Ascending aorta (tissue), 2 donors: ENCODE measurements at places on chromosomes 3 and 15.

DNA sequence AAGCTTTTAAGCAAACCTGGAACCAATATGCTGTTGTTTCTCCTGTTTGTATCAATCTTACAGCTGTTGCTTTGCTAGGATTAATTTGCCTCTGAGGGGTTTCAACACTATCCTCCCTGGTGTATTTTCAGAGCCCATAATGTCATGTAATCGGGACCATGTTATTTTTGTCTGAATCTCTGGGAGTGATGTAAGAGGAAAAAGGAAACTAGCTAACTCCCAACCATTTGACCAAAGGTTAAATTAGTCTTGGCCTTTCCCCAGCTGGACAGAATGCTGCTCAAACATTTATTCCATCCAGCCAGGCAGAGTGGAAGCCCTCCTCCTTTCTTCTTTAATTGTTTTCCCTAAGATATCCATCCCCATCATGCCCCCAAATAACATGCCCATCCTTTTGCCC is 142.2 kb downstream of the ALDH1A2 start:
- DNase-seq: no peak

DNA sequence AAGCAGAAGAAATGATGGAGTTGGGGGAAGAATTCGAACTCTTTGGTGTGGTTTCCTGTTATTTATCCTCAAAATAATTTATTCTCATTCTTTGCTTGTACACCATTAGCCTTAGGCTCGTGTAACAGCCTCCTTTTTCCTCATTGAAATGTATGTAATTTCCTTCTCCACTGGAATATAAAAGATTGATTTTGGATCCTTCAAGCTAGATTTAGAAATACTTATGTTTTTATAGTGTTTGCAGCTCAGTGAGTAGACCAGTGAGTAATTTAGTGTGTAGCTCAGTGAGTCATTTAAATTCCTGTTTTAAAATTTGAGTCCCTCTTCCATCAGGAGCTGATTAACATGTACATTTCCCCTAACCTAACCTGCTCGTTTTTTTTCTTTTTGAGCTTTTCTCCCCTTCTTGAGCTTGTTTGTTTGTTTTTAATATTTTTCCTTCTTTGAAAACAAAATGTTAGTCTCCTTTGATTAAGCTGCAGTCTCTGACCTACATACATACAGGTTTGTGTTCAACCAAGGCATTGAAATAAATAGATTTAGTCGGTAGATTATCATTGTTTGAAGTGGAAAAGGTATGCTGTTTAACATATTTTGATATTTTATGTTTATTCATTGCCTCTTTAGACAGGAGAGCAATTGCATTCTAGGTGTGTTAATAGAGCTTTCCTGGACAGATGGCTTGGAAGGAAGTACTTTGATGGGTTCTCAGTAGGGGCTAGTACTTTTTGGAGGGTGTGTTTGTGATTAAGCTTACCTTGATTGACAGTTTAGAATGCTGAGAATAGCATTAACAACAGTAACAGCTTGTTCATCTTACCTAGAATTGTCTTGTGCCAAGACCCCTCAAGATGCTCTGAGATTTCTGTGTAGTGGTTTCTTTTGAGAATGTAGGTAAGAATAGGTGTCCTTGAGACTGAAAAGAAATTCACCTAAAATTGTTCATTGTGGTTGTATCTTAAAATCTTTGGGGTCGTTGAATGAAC is 5.9 kb downstream of the USP3 start:
- DNase-seq: no peak

GRCh38 chr15:75397494-75397893 is 29.1 kb upstream of the MAN2C1 start:
- no peak for DNase-seq

DNA sequence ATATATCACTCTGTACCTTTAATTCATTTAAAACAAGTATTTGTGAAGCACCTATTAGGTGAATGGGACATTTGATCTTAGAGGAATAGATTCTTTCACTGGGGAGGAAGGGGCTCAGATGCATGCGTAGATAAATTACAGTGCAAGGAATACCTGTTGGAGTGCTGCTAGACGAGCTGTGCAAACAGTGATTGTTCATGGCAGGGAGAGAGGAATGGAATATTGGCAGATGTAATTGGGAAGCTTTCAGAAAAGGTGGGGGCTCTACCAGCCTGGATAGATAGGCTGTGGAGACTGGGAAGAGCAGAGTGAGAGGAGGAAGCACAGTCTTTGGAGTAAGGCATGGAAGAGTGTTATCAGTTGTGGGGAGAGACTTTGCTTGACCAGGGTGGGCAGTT is 116.8 kb downstream of the AKAP13 start:
- no peak for DNase-seq

GRCh38 chr15:67824197-67824968 is 926 bp upstream of the SKOR1 start:
- no peak for DNase-seq

GRCh38 chr3:185572183-185572582 is 13.9 kb upstream of the SENP2 start:
- DNase-seq: no peak

GRCh38 chr15:89406940-89407607 is 72.5 kb upstream of the POLG start:
- DNase-seq: no peak

GRCh38 chr3:15267502-15267901 is 61.5 kb downstream of the CAPN7 start:
- DNase-seq: no peak

DNA sequence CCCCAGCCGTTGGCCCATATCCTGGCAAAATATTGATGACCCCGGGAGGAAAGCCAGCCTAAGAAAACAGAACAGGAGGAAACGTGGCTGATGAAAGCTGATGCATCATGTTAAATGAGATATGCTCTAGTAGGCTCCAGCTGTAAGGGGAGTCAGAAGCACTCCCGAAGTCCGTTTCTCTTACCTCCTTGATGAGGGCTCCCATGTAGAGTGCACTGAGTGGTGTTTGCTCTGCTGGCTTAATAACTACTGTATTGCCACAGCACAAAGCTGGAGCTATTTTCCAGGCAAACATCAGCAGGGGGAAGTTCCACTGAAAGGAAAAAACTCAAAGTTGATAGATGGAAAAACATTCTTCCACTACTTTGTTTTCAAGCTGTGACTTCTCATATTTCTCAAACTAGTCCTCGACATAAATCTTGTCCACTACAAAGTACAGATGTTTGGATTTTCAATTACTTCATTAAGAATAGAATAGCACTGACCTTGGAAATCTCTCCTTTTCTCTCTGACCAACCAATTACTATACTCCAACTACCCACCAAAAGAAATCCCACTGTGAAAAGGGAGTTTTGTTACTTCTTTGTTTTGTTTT is 72.7 kb downstream of the ALDH1A2 start:
- DNase-seq: no peak

DNA sequence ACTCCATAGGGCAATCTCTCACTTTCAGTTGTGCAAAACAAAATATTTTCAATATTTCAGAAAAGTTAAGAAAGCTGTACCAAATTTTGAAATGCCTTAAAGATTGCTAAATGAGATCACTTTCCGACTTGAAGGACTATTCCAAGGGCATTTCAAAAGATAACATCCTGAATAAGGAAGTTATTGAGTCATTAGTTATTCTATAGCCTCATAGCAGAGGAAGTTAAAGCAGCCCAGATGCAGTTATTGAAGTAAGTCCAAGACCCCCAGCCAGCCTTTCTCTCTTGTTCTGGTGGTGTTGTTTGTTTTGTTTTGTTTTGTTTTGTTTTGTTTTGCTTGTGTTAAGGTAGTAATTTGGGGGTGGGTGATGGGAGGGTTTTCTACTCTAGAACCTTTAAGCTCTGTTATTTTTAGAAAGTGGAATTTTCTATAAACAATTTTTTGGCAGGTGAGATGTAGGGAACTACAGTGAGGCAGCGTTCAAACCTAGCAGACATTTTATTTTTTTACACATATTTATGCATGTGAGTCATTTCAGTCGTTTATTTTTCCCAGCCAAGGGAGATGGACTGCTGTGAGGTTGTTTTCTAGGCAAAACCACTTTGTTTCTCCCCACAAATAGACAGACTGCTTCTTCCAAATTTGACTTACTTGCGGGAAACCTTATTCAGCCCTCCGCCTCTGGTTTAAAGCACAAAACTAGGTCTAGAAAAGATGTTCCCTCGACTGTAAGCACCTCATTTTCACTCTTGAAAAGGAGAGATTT is 216.3 kb upstream of the ARPP21 start:
- DNase-seq: no peak

GRCh38 chr15:31062911-31063310 is 38.6 kb downstream of the TRPM1 start:
- DNase-seq: no peak

- DNase-seq: no peak
These were observed 335.1 kb upstream of the THRB start for GRCh38 chr3:24829629-24830229.

- no peak for DNase-seq
These were observed 192.0 kb downstream of the XXYLT1 start for GRCh38 chr3:195078891-195079440.

- no peak for DNase-seq
These were observed 161.7 kb upstream of the BCL6 start for GRCh38 chr3:187906920-187907319.

DNA sequence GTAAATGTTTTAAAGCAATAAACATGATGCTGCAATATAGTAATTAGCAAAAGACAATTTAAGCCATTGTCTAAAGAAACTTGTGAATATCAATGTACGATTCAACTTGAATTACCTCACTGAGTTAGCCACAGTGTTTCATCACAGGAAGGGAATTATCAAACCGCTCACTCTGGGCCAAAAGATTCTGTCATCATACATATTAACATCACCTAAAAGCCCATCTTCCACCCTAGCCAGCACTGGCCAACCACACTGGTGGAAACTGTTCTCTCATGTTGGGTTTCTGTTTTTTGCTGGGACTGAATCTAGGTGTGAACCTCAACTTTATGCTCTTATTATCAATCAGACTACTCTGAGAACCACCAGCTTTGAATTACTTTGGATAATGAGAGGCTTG is 497.7 kb upstream of the THBS1 start:
- no peak for DNase-seq

GRCh38 chr3:61893840-61894566 is 332.6 kb downstream of the PTPRG start:
- DNase-seq: no peak

GRCh38 chr15:98802187-98802586 is 153.8 kb downstream of the IGF1R start:
- DNase-seq: no peak

GRCh38 chr15:91192690-91193377 is 92.8 kb downstream of the SV2B start:
- no peak for DNase-seq

DNA sequence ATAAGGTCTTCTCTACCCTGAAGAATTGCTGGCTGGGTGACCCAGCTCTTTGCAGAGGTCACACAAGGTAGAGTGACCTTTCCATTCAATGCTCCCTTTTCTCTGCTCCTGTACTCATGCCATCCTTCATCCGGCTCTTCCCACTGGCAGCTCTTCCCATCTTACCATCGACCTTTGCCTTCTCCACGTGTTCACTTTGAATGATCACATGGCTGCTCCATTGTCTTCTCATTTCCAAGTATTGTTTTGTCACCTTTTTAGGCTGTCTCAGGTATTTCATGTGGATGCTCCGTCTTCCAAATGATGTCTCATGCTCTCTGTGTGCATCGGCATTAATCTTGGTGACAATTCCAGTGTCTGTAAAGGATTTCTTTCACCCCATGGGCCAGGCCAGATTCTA is 76.6 kb upstream of the ONECUT1 start:
- DNase-seq: no peak

DNA sequence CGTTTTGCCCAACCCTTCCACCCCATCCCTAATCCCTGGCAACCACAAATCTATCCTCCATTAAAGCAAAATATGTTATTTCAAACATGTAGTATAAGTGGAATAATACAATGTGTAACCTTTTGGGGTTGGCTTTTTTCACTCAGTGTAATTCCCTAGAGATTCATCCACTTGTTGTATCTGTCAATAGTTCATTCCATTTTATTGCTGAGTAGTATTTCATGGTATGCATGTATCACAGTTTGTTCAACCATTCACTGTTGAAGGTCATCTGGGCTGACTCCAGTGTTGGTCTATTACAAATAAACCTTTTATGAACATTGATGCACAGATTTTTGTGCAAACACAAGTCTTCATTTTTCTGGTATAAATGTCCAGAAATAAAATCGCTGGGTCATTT is 38.8 kb downstream of the BSN start:
- no peak for DNase-seq

DNA sequence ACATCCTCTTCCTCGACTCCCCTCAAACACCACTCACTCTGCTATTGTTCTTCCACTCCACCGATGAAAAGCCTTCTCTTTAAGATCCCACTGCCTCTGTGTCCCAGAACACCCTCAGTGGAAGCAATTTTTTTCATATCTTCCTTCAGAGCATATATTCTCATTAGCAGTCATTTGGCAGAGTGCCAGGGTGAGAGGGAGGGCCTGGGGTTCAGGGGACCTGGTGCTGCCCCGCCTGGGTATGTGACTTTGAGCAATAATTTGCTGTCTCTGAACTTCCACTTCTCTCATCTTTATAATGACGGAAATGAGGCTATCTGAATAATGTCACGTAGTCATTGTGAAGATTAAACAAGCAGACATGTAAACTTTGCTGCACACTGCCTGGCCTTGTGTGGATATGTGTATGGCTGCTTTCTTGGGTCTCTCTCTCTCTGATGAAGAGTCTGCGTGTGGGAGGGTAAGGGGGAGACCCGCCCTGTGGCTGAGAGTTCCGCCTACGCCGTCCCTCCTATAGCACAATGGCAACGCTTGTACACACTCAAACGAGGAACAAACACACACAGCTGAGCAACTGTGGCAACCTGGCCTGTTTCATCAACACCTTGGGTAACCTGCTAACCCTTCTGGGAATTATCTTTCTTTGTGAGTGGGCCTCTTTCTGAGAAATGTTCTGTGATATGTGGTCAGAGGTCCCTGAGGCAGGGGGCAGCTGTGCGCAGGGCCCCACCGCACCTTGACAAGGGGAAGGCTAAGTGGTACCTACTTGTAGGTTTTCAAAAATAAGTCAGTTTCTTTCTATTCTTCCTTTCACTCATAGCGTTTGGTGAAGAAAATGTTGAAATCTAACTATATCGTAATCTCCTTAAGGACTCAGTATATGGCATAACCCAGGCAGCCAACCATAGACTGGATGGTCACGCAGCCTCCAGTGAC is 369.8 kb downstream of the SV2B start:
- no peak for DNase-seq

- no peak for DNase-seq
These were observed 55.5 kb downstream of the LRRC28 start for GRCh38 chr15:99306694-99307338.

DNA sequence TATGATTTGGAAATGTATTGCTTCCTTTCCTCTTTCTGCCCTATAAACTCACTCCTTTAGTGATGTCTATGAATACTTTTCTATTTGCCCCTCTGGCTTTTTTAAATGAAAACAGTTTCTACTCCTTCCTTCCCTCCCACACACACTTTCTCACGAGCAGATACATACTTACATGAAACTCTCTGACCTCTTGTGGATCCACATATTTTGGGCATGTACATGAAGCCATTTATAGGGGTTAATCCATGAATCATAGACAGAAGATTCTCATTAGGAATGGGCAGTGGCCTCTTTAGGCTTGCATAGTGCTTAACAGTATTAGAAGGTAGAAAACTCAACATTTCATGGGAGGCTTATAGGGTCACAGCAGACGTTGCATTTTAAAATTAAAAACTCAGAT is 24.8 kb downstream of the ANAPC13 start:
- no peak for DNase-seq

- DNase-seq: no peak
These were observed 18.0 kb upstream of the DNAJC13 start for GRCh38 chr3:132399054-132399929.
